ENCODE measurements at places on chromosomes 2 and 18. TPM values are rescaled to one million over a fixed set of nuclear protein-coding genes. Genes with fewer than 3 reads are reported as not detected.

FBLN7 gene
- 3.4 TPM for polyA plus RNA-seq

TRAPPC8 gene
- polyA plus RNA-seq, result 23.1 TPM

ICA1L gene
- polyA plus RNA-seq, result 0.84 TPM

GCA gene
- 9.7 TPM for polyA plus RNA-seq

ADCYAP1 gene
- not detected for polyA plus RNA-seq

DNA sequence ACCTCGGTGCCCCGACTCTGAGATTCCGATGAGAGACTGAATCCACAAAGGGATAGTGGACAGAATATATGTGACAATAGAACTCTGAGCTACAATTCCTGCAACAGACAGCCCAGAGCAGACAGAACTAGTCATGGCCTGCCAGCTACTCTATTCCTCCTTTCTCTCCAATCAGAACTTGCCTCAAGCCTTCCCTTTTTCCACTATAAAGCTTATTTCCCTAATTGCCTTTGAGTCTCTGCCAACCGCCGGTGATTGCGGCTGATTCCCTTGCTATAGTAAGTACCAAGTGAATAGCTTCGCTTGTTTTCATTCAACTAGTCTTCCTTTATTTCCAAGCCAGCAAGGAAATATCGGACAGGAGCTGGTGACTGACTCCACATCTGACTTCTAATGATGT lies 96.8 kb downstream of the DSC3 start:
- no peaks in the 10 kb centered on the region for H3K36me3 ChIP-seq
- H3K4me1 ChIP-seq, result no peaks in the 10 kb centered on the region
- no peak overlapping the region for H3K4me3 ChIP-seq

- no peaks in the 10 kb centered on the region for H3K27me3 ChIP-seq
- H3K4me1 ChIP-seq, result no peaks in the 10 kb centered on the region
- H3K27ac ChIP-seq, result no peak overlapping the region
These were observed 11.9 kb downstream of the BCL2 start for GRCh38 chr18:63307551-63308200.

GRCh38 chr2:26284132-26284531 lies 39.4 kb downstream of the HADHB start:
- H3K4me3 ChIP-seq, result no peak overlapping the region
- H3K27me3 ChIP-seq, result no peaks in the 10 kb centered on the region
- no peak for DNase-seq
- peaks cover 12% of the 10 kb centered on the region for H3K36me3 ChIP-seq

DNA sequence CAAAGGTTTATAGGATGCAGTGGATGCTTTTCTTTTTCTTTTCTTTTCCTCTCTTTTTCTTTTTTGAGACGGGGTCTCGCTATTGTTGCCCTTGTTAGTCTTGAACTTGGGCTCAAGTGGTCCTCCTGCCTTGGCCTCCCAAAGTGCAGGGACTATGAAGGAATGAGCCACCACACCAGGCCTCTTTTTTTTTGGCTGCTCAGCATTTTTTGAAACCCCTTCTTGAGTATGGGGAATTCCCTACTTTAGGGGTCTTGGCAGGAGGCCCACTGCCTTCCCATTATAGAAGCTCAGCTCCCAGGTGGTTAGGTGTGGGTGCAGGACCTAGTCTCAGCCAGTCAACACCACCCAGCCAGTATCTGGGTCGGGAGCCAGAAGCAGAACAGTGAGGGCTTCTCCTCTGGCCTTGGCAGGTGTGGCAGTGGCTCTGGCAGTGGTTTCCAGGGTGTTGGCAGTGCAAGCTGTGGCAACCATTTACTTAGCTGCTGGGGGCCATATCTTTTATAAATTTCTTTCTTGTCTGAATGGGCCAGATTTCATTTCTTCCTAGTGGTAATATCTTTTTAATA lies 51.4 kb upstream of the ACYP2 start:
- no peaks in the 10 kb centered on the region for H3K36me3 ChIP-seq
- H3K27me3 ChIP-seq, result no peaks in the 10 kb centered on the region
- no peaks in the 10 kb centered on the region for H3K4me1 ChIP-seq
- H3K27ac ChIP-seq, result no peak overlapping the region
- no peak for DNase-seq

DNA sequence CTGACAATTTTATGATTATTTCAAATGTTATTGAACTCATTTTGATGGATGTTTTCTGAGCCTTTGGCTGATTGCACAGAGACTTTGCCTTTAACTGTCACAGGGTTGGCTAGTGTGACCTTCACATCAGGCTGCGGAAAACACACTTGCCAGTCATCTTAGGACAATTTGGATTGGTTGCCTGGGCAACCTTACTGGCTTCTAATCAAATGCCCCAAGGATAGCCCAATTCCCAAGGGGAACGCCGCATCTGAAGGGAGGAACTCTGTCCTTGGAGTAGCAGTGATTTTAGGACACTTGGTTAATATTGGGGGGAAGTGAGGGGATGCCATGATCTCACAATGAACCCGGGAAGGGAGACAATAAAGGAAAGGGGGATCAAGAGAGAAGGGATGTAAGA lies 29.5 kb downstream of the OSBPL6 start:
- no peak overlapping the region for H3K27ac ChIP-seq
- no peaks in the 10 kb centered on the region for H3K27me3 ChIP-seq
- H3K4me1 ChIP-seq, result peaks cover 4% of the 10 kb centered on the region
- no peak overlapping the region for H3K4me3 ChIP-seq

DNA sequence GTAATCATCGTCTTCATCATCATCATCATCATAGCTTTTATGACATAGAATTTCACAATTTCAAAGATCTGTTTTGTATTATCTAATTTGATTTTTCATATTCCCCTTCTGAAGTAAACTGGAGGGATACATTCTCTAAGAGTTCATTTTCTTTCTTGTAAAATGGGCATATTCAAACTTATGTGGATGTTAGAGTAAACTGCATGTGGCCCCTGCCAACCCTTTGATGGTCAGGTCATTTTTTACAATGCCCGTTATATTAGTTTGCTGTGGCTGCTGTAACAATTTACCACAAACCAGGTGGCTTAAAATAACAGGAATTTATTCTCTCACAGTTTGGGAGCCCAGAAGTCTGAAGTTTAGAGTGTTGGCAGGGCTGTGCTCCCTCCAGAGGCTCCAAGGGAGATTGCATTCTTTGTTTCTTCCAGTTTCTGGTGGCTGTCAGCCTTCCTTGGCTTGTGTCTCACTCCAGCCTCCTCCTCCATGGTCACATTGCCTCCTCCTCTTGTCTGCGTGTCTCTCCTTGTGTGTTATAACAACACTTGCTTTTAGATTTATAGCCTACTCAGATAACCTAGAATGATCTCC lies 127.5 kb upstream of the MMADHC start:
- no peak overlapping the region for H3K4me3 ChIP-seq
- no peak overlapping the region for H3K27ac ChIP-seq
- no peaks in the 10 kb centered on the region for H3K4me1 ChIP-seq
- peak; percentile 63 for DNase-seq

- DNase-seq, result no peak
- H3K27me3 ChIP-seq, result no peaks in the 10 kb centered on the region
- no peak overlapping the region for H3K27ac ChIP-seq
- no peak overlapping the region for H3K4me3 ChIP-seq
These were observed 39.1 kb downstream of the CYRIA start for GRCh38 chr2:16626497-16626896.

GRCh38 chr2:216710551-216711301 lies 15.4 kb upstream of the IGFBP5 start:
- H3K36me3 ChIP-seq, result no peaks in the 10 kb centered on the region
- no peaks in the 10 kb centered on the region for H3K27me3 ChIP-seq
- H3K4me1 ChIP-seq, result no peaks in the 10 kb centered on the region
- H3K4me3 ChIP-seq, result no peak overlapping the region
- no peak overlapping the region for H3K27ac ChIP-seq

- no peaks in the 10 kb centered on the region for H3K36me3 ChIP-seq
- H3K4me1 ChIP-seq, result peaks cover 30% of the 10 kb centered on the region
- H3K27me3 ChIP-seq, result no peaks in the 10 kb centered on the region
These were observed 3.3 kb downstream of the BAZ2B start for GRCh38 chr2:159613091-159613490.

DNA sequence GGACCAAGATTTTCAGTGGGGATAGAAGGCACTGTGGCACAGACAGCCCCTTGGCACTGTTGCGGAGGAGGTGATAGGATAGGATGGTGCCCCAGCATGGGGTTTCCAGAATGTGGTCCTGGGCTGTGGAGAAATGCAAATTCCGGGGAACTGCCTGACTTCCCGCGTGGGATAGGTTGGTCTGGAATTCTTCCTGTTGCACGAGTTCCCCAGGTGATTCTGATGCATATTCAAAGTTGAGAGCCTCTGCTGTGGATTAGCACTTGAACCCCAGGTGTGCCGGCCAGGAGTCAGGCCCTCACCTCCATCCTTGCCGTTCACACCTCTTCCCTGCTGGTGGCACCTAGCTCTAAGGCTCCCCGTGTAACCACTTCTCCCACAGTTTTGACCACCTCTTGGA lies 15.5 kb downstream of the NCK2 start:
- peaks cover 6% of the 10 kb centered on the region for H3K4me1 ChIP-seq
- H3K4me3 ChIP-seq, result no peak overlapping the region
- no peaks in the 10 kb centered on the region for H3K36me3 ChIP-seq
- no peak for DNase-seq
- H3K27ac ChIP-seq, result no peak overlapping the region

DNA sequence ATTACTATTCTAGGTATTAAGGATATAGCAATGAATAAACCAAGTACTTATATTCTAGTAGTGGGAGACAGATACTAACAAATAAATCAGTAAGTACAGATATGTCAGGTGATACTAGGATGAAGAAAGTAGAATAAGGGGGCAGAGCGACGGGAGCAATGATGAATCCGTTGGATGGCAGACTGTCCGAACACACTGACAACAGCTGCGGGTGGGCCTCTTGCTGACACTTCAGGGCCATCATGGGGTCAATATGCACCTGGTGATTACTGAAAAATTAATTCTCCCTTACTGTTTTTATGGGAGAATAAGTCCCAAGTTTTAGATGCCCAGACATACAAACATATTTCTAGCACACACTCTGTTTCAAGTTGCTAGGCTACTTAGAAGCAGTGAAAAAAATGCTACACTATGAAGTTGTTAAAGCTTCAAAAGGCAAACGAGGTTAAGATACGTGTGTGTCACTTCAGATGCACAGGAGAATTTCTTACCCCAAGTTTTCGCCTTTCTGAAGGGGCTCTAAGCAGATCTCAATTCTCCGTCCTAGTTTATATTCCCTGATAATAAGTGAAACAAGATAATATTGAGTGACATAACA lies 78.7 kb downstream of the USP40 start:
- H3K4me1 ChIP-seq, result peaks cover 28% of the 10 kb centered on the region
- DNase-seq, result no peak
- no peak overlapping the region for H3K4me3 ChIP-seq
- no peaks in the 10 kb centered on the region for H3K27me3 ChIP-seq

GRCh38 chr2:204145791-204146190 lies 209.2 kb downstream of the ICOS start:
- no peak overlapping the region for H3K27ac ChIP-seq
- no peaks in the 10 kb centered on the region for H3K36me3 ChIP-seq
- H3K4me3 ChIP-seq, result no peak overlapping the region

DNA sequence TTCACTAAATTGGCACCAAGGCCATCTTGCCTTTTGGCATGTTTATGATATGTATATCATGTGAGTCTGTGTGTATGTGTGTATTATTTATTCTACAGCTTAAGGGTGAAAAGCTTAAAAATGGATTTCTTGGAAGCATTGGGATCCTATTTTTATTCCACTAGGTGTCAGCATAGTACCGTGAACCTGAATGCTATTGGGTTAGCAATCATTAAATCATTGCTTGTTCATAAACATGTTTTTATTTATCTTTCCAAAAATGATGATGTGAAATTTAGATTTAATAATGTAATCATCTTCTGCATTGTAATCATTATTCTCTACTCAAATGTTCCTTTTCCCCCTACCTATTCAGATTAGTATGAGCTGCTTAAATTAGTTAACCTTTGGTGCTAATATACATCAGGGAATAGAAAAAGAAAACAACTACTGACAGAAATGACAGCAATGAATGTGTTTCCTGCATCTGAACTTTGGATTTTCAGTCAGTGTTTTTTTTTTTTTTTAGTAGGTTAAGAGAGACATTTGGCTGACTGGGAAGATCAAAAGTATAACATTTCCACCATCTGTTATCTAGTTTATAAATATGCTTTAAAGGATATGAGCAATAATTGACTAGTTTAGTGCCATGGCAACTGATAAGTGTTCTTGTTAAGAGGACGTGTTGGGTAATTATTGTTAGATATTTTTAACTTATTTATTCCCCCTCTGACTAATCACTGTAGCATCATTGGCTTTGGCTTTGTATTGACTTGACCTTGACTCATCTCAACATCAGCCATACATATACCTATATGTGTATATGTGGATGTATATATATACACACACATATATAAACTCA lies 14.1 kb upstream of the ZSWIM2 start:
- DNase-seq, result peak; percentile 85
- H3K4me1 ChIP-seq, result peaks cover 16% of the 10 kb centered on the region
- H3K27me3 ChIP-seq, result no peaks in the 10 kb centered on the region
- peak overlapping the region; percentile 39 for H3K27ac ChIP-seq
- H3K4me3 ChIP-seq, result no peak overlapping the region

DNA sequence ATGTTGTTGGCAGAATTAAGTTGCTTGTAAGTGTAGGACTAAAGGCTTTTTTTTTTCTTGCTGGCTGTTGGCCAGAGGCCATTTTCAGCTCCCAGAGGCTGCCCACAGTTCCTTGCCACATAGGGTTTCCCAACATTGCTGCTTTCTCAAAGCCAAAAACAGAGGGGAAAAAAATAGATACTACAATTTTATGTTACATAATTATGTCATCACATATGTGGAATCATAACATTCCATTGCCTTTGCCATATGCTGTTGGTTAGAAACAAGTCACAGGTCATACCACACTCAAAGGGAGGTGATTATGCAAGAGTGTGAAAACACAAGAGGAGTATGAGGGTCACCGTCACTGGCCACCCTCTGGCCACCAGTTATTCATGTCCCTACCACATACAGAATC lies 154.5 kb downstream of the RTN4 start:
- no peak overlapping the region for H3K4me3 ChIP-seq
- H3K36me3 ChIP-seq, result no peaks in the 10 kb centered on the region
- H3K4me1 ChIP-seq, result no peaks in the 10 kb centered on the region

GRCh38 chr18:8584798-8585197 lies 24.4 kb upstream of the RAB12 start:
- H3K27ac ChIP-seq, result no peak overlapping the region
- no peaks in the 10 kb centered on the region for H3K4me1 ChIP-seq
- H3K36me3 ChIP-seq, result no peaks in the 10 kb centered on the region
- H3K27me3 ChIP-seq, result peaks cover 2% of the 10 kb centered on the region
- H3K4me3 ChIP-seq, result no peak overlapping the region
- DNase-seq, result no peak

DNA sequence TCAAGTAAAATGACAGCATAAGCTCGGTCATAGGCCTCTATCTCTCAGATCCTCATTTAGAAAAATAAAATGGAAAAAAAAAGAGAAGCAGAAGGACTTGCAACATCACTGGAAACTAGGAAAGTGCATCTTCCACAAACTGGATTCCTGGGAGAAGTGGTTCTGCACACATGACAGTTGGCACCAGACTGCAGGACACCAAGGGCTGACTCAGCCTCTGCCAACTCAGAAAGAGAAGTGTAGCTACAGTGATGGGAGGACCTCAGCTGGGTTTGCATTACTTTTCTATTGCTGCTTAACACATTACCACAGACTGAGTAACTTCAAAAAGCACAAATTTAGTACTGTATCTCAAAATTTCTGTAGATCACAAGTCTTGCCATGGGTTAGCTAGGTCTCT lies 409.5 kb upstream of the GCFC2 start:
- H3K4me1 ChIP-seq, result no peaks in the 10 kb centered on the region
- no peak overlapping the region for H3K27ac ChIP-seq
- no peaks in the 10 kb centered on the region for H3K27me3 ChIP-seq
- H3K4me3 ChIP-seq, result no peak overlapping the region
